ENCODE measurements at places on chromosomes 6 and 20.

DNA sequence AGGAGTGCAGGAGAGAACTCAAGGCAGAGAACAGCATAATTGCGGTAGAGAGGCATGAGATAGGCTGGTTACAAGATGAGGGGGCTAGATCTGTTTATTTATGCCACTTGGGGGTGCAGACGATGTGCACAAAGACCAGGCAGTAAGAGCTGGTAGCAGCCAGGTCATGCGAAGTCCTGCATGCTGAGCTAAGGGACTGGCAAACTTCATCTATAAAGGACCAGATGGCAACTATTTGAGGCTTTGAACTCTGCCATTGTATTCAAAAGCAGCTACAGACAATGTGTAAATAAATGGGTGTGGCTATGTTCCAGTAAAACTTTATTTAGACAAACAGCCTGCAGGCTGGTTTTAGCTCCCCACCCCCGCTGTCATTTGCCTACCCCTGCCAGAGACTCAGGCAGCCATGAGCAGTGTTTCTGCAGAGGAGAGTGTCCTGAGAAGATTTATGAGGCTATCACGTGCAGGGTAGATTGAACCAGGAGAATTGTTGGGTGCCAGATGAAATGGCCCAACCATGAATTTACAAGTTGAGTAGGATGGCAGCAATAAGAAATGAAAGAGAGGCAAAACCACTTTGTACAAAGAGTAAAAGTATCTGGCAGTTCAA, 253.4 kb upstream of the MOCS1 start:
- DNase-seq = no peak

GRCh38 chr20:34415079-34415478, 52.0 kb downstream of the ITCH start:
- no peak for DNase-seq

DNA sequence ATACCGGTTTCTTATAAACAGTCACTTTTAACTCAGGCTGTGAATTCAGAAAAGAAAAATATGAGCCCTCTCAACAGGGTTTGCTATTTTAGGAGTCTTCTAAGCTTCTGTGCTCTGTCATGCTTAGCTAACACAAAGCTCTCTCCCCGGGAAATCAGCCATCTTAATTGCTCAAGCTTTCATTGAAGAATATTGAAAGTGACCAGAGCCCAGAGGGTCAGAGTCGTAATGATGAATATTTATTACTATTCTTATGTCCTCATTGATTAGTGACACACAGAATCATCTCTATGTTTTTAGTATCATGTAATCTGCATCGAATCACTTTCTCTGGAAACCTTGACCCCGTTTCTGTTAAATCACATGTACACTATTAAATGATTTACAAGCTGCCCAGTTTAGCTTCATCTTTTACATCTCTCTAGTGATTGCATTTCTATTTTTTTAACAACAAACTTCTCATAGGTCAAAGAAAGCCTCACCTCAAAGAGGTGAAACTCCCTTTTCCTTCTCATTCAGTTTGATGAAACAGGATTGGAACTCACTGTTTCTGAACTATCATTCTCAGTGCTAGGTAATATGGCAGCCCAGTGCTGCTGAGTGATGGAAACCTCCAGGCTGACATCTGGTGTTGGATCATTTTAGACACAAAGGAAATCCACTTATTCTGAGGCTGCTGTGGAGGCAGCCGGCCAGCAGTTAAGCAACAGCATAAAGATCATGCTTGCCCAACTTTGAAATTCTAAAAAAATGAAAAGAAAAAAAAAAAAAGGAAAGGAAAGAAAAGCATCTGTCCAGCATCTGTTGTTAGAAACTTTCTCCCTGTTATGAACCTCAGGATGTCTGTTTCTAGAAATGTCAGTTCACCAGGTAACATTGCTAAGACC, 96.3 kb downstream of the RFPL4B start:
- no peak for DNase-seq

DNA sequence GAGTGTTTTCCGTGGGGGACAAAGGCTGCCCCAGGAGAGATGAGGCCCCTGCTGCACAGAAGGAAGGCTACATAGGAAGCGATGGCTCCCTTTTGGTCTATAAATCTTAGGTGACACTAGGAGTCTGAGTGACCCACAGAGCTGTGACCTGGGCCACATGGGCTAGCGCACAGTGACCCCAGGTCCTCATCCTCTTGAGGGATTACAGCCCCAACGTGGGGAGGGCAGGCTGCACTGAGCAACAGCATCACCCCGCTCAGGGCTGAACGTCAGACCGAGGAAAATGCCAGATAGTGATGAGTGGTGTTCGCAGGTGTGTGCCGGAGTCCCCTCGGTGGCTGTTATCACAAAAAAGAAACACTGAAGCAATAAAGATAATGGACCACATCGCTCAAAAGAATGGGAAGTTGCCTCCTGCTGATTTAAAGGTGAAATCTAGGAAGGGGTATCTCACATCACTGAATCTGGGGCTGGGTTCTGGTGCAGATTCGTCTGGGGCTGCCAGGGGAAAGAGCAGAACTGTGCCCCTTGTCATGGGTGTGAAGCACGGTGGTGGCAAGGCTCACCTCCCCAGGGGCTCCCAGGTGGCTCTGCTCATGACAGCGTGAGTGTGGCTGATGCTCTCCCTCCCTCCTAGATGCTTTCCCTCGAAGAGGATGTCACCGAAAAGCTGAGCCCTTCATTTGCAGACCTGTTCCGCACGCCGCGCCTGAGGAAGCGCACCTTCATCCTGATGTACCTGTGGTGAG, 14.5 kb downstream of the SLC22A1 start:
- DNase-seq = no peak

GRCh38 chr20:20824924-20825584, 112.6 kb upstream of the RALGAPA2 start:
- DNase-seq = peak; percentile 56

- no peak for DNase-seq
Observed at GRCh38 chr6:89184344-89184743, 32.8 kb downstream of the GABRR1 start.

DNA sequence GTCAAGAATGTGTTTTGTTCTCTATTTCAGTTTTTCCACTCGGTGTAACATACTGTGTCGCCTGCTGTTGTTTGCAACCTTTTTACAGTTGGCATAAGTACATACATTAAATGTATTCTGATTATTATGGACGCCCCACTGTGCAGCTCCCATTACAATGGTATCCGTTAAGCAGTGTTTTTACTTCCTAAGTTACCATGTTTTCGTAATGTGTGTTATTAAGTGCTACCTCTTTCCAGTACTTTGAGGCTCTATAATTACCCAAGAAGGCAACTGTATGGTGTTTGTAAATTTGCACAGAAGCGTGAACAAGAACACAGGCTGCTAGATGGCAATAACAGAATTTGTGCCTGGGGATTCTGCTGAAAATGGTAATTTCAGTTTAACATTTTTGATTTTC, 568.0 kb upstream of the MARCKS start:
- DNase-seq = peak; percentile 2

DNA sequence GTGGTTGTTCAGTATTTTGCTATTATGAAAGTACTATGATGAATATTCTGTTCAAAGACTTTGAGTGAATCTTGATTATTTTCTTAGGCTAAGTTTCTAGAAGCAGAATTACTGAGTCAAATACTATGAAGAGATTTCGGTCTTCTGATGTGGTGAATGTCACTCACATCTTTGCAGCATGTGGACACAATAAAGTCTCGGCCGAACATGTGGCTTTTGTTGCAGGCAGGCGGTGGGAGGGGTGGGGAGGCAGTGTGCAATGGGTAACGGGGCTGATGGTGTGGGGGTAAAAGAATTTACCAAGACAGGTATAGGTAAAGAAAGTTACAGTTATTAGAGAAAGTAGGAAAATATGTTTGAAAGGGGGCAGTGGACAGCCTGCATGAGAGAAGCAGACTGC, 156.4 kb upstream of the DTNBP1 start:
- DNase-seq = no peak

DNA sequence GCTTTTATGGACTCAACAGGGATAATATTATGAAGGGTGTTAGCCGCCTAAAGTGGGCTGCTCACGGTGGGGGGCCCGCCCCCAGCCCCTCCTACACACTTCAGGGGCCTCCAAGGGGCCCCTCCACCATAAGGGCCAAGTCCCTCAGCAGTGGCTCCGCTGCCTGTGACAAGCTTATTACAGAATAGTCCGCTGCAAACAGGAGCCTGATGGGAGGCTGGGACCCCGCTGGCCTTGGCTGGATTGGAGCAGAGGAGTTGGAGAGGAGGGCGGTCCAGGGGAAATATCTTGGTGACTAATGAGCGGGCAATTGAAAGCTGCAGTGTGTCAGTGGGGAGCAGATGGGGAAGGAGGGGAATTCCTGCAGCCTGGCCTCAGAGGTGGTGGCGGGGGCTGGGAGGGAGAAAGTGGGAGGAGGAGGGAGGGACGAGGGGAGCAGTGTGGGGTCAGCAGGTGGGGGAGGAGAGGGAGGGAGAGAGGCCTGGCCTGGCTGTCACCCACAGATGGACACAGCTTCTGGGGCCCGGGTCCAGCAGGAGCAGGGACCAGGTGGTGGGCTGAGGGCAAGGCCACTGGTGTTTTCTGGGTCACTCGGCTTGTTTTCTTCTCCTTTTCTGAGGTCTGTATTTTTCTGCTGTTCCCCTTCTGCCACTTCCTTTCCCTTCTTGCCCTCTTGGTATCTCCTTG, 57.6 kb upstream of the FOXP4 start:
- no peak for DNase-seq

DNA sequence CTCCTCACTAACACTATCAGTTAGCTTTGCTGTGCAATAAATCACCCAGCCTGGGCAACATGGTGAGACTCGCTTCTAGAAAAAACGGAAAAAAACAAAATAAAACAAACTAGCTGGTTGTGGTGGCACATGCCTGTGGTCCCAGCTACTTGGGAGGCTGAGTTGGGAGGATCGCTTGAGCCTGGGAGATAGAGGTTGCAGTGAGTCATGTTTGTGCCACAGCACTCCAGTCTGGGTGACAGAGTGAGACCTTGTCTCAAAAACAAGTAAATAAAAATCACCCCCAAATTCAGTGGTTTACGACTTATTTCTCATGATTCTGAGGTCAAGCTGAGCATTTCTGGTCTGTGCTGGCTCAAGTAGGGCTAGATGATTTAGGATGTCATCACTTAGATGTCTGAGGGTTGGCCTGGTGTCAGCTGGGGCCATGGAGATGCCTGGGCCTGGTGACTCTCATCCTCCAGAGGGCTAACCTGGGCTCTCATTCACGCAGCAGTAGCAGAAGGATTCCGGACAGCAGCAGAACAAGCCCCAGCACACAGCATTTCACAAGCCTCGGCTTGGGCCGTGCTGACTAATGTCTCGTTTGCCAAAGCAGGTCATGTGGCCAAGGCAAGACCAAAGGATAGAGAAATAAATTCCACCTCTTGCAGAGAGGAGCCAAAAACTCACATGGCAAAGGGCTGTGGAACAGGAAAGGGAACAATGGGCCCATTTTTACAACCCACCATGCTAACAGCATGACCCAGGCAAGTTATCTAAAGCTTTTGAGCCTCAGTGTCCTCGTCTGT, 32.5 kb downstream of the MGME1 start:
- DNase-seq = no peak

DNA sequence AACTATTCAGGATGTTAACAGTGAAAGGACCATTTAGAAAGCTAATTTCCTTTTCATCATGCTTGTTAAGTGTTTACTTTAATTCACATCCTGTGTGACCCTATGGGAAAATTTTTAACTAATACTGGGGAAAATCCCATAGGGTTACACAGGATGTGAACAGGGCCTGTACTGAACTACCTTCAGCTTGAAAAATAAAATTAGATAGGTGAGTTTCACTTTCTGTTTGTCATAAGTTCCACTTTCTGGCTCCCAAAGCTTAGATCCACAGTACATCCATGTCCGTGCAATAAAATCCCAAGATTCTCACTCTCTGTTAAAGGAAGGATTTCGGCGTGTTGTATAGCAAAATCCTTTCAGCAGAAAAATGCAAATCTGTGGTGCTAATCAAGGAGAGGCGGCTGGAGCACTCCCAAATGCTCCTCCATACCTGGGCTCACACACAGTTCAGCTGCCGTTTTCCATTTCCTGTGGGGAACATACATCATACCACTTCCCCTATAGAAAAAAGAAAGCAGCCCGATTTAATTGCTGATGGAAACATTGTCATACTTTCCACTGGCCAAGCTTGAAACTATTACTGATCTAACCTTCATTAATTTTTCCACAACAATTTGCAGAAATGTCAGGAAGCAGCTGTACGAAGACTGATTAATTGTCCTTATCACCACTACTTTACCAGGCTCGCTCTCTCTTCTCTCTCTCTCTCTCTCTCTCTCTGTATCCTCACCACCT, 125.2 kb downstream of the HIVEP2 start:
- no peak for DNase-seq

- no peak for DNase-seq
Observed at GRCh38 chr6:96582436-96582835, 19.5 kb downstream of the FHL5 start.

DNA sequence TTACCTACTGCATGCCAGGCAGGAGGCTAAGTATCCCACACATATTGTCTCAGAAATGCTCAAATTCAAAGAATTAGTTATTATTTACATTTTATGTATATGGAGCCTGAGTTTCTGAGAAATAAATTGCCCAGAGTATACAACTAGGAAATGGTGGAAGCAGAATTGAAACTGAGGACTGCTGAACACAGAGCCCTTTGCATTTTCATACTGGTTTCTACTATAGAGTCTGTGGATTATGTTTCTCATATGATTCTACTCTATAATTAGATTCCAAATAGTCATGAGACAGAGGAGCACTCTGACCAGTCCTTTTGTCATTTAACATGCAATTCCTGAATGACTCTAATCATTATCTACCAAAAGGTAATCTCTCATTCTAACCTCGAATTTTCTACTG, 254.3 kb downstream of the LMBRD1 start:
- no peak for DNase-seq

- DNase-seq = no peak
Observed at GRCh38 chr6:75486850-75487518, 6.6 kb downstream of the FILIP1 start.

DNA sequence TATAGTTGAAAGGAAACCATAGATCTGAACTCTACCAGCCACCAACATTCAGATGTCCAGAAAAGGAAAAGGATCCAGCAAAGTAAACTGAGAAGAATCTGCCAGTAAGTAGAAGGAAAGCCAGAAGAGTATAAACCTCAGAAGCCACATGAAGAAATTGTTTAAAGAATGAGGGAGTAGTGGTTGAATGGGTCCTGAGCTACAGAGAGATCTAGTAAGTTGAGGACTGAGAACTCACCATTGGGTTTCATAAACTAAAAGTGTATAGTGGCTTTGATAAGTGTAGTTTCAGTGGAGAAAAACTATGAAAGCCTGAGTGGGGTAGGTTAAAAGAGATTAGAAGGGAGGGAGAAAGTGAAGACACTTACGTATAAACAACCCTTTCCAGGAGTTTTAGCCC, 32.0 kb upstream of the SUMO4 start:
- DNase-seq = no peak

DNA sequence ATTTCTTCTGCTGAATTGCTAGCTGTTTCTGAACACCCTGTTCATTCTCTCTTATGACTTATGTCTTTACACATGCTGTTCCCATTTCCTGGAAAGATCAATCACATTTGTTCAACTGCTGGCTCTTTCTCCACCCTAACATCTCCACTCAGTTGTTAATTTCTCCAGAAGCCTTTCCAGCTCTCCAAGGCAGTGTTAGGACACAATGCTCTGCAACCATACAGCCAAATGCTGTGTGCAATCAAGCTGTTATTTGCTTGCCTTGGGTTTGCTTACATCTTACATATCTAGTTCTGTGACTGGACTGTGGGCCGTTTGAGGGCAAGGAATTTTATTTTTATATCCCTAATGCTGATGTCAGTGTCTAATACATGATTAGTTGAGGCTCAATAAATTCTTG, 24.2 kb upstream of the CITED2 start:
- DNase-seq = no peak
